NCI-H460 (cell line): ENCODE measurements at places on chromosomes 4 and X. TPM values are rescaled to one million over a fixed set of nuclear protein-coding genes. Genes with fewer than 3 reads are reported as not detected.

Gene PASD1
- total RNA-seq, result not detected in 2 replicates

Gene CLDN22
- not detected in 2 replicates for total RNA-seq

Gene ETNPPL
- not detected in 2 replicates for total RNA-seq

Gene SMIM43
- total RNA-seq, result 0.40 and 1.1 TPM in 2 replicates
